ENCODE measurements at places on chromosomes 1 and 21. TPM values are rescaled to one million over a fixed set of nuclear protein-coding genes. Genes with fewer than 3 reads are reported as not detected.

The ASPM gene
- total RNA-seq: 0.84 TPM

The LRRC3 gene
- 0.31 TPM for total RNA-seq

The UAP1 gene
- total RNA-seq: 40.2 TPM

The WDR64 gene
- 0.10 TPM for total RNA-seq

The LAMB3 gene
- total RNA-seq: 12.4 TPM

All from mononuclear cell (primary cell).